Stimulated activated CD8-positive, alpha-beta memory T cell treated with anti-CD3 and anti-CD28 coated beads, Interleukin-2, amount 100 ng/mL, for 1 hour (primary cell): ENCODE measurements at places on chromosomes 1 and 21.

DNA sequence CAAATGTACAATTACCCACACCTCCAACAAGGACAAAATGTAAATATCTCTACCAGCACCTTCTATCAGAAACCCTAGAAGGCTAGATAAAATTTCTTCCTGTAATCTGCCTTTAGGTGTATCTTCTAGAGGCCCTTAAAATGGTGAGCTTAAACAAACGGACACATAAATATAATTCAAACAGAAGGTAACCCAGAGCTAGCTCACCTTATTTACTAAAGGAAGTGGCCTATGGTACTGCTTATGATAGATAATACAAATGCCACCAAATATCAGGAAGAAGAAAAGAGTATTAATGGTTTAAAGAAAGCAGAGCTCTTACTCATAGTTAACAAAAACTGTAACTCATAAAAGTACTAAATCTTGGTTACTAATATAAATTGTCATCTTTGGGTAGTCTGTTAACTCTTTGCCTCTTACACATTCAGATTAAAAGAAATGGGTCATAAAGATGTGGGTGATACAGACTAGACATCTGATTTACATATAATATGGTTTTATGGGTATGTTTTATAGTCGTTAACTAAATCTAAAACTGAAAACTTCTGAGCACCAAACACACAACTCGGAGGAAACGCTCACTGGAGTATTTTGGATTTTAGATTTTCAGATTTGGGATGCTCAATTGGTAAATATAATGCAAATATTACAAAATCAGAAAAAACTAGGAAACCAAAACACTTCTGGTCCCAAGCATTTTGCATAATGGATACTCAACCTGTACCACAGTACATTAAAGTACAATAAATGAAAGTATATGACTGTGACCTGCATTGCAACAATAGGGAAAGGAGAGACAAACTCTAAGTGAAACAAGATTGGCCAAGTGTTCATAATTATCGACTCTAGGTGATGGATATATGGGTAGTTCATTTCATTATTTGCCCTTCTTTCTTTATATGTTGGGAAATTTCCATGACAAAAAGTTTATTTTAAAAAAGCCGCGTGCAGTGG, 23.2 kb downstream of the TRIT1 start:
- no peak for DNase-seq

GRCh38 chr1:40901886-40902852, 40.0 kb upstream of the CITED4 start:
- DNase-seq, result no peak

- DNase-seq, result no peak
Measured at GRCh38 chr21:14741256-14741655, 195.1 kb upstream of the SAMSN1 start.

GRCh38 chr1:103106426-103107341, 1.6 kb downstream of the COL11A1 start:
- DNase-seq, result no peak

DNA sequence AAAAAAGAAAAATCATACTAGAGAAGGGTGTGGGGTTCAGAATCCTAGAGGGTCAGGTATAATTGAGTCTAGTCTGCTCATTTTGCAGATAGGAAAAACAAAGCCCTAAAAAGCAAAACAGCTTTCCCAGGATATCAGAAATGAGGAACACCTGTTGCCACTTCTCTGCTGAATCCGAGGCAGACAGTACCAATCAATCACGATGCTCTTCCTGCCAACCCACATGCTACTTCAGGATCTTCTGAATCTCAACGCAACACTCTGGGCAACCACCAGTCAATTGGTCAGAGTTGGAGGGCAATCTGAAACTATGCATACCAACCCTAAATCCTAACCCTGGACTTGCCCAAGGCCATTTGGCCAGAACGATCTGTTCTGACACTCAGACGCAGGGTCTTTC, 128.3 kb downstream of the EPHB2 start:
- DNase-seq, result no peak

DNA sequence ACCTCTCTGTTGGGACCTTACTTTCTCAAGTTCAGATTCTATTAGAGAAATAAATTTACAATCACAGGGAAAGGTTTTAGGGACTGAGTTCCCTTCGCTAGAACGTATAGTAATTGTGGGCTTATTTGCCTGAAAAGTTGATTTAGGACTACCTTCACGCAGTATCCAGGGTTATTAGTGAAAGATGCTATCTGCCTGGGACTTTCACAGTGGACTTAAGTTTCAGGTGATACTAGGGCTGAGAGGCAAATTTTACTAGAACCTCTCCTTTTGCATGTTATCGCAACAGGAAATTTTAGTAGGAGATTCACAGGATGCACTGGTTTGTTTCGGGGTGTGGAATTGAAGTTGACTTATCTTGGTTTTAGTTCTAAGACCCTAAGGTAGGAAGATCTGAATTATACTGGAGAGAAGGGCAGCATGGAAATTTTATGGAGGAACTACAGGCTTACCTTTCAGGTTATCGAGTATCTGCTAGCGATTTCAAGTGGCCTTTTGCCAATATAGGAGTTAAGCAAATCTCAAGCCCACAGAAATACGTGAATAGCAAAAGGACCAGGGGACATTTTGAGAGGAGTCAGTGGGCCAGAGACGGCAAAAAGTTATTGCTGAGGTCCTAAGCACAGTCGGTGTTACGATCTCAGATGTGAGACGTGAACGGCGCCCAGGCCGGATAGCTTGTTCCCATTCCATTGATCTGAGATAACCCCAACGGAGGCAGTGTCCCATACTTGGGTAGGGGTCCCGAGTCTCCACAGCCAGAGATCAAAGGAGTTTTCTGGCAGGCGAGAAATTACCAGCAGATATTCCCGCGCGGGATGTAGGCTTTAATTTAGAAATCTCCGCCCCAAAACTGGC, 723 bp upstream of the GNAI3 start:
- DNase-seq, result no peak

DNA sequence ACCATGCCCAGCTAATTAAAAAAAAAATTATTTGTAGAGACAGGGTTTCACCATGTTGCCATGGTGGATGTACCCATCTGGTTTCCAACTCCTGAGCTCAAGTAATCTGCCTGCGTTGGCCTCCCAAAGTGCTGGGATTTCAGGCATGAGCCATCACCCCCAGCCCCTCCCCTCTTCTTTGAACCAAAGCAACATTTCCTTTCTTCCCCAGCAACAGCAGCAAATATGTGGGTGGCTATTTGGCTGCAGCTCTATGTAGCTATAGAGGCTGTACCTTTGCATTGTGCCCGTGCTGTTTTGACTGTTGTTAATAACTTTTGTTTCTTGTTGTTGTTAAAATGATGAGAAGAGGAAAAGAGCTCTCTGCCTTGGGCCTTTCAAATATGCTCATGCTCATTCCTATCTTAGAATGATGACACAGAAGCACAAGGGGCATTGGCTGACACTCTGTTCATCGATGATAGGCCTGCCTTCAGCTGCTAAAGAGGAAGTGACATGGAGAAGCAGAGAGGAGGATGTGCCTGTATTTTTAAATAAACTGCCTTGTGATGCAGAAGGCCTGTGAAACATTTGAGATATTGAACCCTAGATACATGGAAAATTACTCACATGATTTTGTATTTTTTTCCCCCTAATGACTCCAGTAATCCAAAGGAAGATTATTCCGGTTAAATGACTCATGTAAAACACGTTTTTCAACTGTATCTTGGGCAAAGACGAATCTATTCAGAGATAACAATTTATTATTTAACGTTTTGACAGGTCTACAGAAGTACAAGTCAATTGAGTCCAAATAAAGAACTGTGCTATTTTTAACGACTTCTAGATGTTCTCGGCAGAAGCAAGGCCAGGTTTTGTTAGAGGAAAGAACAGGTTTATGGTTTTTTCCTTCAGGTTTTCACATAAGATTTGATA, 20.5 kb upstream of the XPR1 start:
- no peak for DNase-seq

GRCh38 chr1:42931108-42931539, 27.5 kb downstream of the SLC2A1 start:
- no peak for DNase-seq

DNA sequence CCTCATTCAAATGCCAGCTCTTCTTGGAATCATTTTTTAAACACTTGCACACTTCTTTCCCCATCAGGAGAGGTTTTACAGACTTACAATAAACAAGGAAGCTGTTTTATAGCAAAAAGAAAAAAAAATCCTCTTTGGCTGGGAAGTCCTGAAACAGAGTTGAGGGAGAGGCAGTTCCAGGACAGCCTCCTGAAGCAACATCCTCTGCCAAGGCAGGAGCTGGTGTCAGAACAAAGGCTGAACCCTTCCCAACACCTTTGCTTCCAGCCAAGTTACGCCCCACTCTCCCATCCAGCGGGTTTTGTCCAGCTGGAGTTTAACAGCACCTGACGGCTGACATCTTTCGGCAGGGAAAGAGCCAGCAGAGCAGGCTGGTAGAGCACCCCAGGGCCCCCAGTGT, 287.8 kb downstream of the RRAGC start:
- DNase-seq, result no peak

GRCh38 chr1:44780583-44781121, 5.3 kb downstream of the RPS8 start:
- DNase-seq, result no peak

DNA sequence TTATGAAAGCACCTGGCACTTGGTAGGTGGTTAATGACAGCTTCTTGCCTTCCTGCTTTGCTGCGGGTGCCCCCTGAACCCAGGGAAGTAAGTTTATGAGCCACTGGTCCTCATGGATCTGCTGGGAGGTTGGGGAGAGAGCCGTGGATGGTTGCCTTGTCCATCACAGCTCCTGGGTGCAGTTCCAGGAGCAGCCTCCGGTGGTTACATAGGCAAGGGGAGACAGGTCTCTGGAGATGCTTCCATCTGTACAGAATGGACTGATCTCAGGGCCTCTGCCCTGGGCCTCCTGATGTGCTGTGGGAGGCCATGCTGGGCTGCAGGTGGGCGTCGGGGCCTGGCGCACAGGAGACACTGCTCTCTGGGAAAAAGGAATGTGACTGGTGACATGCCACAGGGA, 31.6 kb upstream of the ARHGEF10L start:
- DNase-seq, result no peak

DNA sequence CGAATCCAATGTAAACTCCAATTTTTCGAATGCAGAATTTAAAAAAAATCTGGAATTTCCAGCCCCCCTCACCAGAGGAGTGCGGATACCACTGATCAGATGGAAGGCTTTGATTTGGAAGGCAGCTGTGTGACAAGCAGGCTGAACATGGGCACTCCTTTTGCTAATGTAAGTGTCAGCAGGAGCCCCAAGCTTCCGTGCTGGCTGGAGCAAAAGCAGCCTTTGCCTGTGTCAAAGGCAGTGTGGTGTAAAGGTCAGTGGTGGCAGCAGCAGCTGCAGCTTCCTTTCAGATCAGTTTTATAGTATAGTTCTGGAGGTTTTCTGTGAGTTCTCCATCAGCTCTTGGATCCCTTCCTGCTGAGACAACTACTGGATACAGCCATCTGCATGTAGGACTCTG, 259.9 kb downstream of the CTH start:
- DNase-seq, result no peak

- DNase-seq, result no peak
Measured at GRCh38 chr21:35818597-35818996, 241.7 kb downstream of the SETD4 start.

DNA sequence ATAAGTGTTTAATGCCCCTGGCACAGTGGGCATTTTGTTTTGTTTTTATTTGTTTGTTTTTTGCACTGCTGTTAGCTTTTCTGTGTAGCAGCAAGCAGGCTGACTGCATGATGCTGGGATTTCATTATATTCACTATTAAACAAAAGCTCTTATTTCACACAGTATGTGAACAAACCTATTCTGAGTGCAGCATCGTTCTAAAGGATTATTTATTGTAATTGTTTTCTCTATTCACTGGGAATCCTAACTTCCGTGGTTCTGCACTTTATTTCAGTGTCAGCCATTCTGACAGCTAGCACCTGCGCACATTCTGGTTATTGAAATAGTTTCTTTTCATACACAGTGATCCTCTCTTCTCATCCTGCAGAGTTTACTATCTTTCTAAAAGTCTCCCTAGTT, 595.0 kb downstream of the NEGR1 start:
- DNase-seq, result no peak

DNA sequence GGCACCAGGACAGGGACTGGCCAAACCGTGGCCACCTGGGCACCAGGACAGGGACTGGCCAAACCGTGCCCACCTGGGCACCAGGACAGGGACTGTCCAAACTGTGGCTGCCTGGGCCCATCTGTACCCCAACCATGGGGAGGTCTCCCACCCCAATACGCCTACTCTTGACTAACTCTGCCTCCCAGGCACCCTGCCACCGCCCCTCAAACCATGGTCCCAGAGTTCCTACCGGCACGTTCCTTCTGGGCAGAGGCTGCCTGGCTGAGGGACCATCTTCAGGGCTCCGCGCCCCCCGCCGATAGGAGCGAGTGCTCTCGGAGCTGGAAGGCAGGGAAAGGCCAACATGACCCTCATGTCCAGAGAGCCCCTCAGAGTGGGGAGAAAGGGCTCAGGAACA, 6.3 kb upstream of the TCEA3 start:
- DNase-seq, result no peak

DNA sequence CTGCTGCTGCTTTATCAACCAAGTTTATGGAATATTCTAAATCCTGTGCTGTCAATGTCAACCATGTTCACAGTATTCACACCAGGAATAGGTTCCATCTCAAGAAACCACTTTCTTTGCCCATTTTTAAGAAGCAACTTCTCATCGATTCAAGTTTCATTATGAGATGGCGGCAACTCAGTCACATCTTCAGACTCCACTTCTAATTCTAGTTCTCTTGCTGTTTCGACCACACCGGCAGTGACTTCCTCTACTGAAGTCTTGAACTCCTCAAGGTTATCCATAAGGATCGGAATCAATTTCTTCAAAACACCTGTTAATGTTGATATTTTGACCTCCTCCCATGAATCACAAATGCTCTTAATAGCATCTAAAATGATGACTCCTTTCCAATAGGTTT, 39.7 kb upstream of the IFNLR1 start:
- no peak for DNase-seq

- DNase-seq, result no peak
Measured at GRCh38 chr1:47937586-47938254, 59.5 kb downstream of the TRABD2B start.

DNA sequence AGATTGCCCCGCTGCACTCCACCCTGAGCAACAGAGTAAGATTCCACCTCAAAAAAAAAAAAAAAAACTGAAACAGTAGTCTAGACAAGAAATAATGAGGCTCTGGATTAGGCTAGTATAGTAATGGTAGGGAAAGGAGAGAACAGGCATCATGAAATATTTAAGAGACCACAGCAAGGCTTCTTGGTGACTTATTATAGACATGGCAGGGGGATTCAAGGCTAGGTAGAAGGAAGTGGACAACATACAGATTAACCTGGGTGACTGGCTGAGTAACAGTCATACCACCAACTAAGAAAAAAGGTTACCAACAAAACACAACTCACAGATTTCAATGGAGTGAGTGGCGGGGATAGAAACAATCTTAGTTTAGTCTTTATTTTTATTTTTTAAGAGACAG, 8.3 kb downstream of the NVL start:
- no peak for DNase-seq

GRCh38 chr1:245779797-245780755, 625.3 kb downstream of the KIF26B start:
- DNase-seq, result no peak
